Stimulated activated CD4-positive, alpha-beta T cell treated with anti-CD3 and anti-CD28 coated beads, Interleukin-15, amount 100 ng/mL, for 24 hours (primary cell): ENCODE measurements at places on chromosomes 5 and 9.

DNA sequence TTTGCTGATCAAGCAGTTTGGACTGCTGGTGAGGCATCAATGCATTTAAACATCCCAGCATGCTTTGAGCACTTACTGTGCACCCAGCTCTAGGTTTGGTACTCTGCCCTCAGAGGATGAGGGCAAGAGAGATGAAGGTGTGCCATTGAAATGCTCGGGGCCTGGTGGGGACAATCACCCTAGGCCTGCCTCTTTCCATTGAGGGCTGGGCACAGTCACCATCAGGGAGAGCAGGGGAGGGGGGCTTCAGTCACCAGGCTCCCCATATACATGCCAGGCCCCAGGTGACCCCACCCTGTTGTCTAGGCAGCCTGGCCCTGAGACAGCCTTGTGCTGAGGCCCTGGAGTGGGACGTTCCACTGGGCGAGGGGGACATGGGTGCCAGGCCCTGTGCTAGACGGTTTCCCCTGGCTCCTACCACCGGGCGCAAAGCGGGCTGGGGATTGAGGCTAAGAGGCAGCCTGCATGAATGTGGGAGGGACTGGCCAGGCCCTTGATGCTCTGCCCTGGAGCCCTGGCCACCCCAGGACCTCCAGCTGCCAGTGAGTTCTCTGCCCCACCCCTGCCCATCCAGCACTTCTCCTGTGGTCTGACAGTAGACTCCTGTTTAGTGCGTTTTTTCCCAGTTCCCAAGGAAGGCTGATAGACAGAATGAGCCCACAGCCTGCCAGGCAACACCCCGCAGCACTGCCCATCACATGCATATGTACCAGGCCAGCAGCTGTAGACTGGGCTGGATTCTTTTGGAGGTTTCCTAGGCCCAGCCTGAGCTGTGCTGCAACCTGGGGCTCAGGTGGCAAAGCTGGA is 18.9 kb downstream of the TCF7 start:
- DNase-seq, result peak; percentile 10

DNA sequence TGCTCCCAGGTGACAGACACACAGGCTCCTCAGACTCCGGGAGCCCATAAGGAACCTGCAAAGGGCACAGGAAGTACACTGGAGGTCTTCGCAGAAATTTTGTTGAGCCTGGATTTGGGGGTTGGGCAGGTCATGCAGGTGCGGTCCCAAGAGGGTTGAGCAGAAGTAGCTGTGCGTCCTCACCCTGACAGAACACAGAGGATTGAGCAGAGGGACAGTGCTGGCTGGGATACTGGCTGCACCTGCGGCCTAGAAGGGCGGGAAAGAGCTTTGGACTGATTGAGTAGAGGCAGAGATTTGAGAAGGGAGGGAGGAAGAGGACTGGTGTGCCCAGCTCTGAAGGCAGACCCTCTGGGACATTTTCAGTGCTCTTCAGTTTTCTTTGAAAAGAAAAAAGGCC is 65.4 kb downstream of the PTPDC1 start:
- no peak for DNase-seq

DNA sequence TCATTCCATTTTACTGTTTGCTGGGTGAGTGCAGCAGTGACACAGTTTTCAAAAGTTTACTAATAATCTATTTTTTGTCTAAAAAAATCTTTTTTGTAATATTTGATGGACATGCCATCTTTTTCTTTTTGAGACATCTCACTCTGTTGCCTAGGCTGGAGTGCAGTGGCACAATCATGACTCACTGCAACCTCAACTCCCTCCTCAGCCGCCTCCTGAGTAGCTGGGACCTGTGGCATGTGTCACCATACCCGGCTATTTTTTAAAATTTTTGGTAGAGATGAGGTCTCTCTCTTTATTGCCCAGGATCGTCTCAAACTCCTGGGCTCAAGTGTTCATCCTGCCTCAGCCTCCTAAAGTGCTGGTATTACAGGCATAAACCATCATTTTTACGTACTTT is 86.0 kb downstream of the KDM4C start:
- DNase-seq, result no peak

DNA sequence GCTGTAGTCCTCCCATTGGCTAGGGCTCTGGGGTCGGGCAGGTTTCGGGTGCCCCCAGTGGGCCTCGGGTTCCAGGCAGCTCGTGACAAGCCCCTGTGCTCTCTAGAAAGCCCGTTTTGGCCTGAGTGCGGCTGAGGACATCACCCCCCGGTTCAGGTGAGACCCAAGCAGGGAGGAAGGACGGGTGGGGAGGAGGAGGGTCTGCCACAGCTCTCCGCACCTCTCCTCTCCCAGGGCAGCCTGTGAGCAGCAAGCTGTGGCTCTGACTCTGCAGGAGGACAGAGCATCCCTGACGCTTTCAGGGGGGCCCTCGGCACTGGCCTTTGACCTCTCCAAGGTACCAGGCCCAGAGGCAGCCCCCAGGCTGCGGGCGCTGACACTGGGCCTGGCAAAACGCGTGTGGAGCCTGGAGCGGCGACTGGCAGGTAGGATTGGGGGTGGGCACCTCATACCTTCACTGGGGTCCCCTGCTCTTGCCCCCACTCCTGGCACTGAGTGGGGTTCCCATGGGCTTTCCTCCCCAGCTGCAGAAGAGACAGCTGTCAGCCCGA is 672 bp downstream of the PAXX start:
- no peak for DNase-seq

- peak; percentile 27 for DNase-seq
Measured at GRCh38 chr5:58462623-58463230, 2.8 kb upstream of the PLK2 start.
